ENCODE measurements at places on chromosomes 11 and 22.
A peak's percentile ranks its signal among the peaks of the same experiment; 100 is the strongest.

DNA sequence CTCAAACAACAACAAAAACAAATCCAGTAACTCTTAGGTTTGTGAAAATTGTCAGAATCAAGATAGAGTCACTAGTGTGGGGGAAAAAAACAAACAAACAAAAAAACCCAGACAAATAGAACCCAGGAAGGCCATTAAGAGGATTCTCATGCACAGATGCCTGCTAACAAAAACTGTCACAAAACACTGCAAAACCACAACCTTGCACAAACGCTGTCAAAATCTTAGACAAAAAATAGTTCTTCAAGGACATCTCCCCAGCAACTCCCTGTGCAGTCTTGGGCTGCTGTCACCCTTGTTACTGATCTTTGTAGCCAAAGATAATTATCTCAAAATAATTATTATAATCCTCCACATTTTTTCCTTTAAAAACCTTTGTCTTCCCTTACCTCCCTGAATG is 4.6 kb upstream of the ZBED5 start:
- no peak for DNase-seq

- DNase-seq = no peak
Measured at GRCh38 chr11:133239575-133239974, 292.7 kb downstream of the OPCML start.

DNA sequence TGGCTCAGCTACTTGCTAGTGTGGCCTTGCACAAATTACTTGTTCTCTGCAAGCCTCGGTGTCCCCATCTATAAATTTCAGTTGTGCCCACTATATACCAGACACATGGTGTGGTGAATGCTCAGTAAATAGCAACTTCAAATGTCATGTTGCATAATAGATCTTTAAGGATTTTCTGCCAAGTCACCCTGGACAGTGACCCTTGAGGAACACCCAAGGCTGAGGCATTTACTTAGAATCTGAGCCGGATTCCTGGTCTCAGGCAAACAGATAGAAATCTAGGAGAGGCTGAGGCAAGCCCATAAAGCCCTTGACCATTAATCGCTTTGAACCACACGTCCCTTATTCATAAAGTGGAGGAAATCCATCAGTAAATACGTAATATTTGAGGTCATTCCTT is 9.7 kb downstream of the TEAD1 start:
- no peak for DNase-seq

DNA sequence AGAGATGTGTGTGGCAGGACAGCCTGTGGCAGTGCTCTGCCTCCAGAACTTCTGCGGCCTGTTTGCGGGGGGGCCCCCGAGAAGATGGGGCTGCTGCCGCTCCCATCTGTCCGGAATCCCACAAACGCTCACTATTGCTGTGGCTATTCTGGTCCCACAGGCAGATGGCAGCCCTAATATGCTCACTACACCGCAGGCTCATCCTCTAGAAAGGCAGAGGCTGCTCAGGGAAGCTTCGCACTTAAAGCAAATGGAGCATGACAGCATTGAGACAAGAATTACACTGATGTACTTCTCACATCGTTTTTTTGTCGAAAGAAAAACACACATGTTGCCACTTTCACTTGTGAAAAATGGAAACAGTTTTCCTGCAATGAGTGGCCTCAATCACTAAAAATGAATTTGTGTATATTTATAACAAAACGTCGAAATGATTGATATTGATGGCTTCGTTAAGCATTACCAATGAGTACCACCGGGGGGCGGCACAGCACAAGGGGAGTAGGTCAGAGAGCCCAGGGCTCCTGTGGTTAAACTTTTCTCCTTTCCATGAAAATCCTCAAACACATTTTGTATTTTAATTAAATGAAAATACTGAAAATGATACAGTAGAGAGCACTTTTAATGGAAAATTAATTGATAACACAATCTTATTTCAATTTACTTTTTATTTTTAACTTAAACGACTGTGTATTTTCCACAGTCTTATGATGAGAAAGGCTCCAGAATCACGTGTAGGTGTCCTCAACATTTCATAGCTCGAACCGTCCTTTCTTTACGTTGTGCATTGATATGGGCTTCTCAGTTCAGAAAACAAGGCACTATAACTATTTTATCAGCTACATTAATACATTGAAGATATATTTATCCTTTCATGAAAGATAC is 69.1 kb downstream of the CTTN start:
- peak; percentile 24 for DNase-seq

- no peak for DNase-seq
Measured at GRCh38 chr22:28560046-28560742, 119.4 kb downstream of the TTC28 start.

DNA sequence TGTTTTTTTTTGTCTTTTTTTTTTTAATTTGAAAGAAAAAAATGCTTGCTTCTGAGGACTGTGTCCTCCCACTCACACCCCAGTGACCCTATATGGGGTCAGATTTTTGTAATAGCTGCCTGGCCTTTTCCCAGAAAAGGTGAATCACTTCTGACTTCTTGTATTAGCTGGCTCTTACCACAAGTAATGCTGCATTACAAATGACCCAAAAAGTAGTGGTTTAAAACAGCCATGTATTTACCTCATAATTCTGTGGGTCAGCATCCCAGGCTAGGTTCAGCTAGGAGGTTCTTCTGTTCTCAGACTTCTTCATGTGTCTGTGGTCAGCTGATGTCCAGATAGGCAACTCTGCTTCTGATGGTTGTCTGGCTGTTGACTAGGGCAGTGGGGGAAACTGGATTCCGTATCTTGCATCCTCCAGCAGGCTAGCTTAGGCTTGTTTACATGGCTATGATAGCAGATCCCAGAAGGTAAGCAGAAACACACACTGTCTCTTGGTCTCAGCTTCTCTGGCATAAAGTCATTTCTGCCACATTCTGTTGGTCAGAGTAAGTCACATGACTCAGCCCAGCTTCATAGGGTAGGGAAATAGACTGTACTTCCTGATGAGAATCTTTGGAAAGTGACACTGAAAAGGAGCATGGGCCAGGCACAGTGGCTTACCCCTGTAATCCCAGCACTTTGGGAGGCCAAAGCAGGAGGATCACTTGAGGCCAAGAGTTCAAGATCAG is 19.5 kb downstream of the LHFPL7 start:
- no peak for DNase-seq

GRCh38 chr22:27534720-27535125 is 266.8 kb downstream of the MN1 start:
- DNase-seq = no peak

DNA sequence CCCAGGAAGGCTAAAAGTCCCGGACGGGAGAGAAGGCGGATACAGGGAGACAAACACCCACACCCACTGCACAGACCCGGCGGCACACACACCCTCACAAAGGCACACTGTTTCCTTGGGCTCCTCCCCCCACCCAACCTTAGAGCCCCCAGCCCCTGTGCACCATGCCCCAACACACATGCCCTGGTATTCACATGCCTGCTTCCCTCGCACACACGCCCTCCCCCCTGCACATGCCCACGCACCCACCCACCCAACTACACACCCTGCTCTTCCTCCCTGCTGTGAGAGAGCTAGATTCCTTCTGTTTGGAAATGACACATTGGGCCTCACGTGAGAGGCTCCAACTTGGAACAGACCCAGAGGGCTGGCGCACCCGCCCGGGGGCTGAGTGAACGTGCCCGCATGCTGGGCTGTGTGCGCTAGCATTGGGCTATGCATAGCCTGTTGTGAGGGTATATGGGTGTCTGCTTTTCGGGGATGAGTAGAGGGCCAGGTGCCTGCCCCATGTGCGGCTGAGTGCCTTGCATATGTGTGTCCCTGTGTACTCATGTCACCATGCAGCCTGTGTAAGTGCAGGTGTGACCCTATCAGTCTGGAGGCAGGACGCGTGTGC is 518 bp upstream of the CHRM1 start:
- DNase-seq = no peak

- no peak for DNase-seq
Measured at GRCh38 chr11:11733246-11733747, 108.5 kb upstream of the USP47 start.

- DNase-seq = no peak
Measured at GRCh38 chr11:110712659-110713448, 617 bp upstream of the ARHGAP20 start.

DNA sequence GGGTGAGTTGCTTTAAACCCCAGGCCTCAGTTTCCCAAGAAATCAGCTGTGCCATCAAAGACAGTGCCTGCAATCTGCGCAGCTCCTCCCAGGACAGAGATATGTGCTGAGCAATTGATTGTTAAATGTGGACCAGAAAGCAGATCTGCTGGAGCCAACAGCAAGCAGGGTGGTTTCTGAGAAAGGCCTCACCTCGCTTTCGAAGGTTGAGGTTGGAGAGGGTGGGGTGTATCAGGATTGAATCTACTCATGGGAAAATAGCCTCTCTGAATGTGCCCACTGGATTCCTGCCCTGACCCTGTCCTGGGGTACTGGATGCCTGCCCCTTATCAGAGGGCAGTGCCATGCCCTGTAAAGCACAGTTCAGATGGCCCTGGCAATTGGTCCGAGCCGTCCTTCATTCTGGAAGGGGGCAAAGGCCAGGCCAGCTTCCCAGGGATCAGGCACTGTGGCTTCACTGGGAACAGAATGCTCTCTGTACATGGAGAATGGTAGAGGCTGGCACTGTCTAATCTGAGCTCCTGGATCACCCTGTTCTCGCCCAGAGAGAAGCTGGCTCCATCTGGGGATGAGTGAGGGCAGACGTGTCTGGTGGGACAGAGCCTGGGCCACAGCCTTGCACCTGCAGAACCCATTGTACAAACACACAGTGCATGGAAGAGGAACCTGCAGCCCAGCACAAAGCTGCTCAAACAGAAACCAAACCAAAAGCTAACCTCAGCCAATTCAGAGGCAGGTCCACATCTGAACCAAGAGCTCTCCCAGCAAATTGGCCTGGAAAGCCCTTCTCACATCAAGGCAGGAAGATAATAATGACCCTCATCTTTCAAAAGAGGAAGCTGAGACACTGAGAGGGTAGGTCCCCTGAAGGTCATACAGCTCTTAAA is 15.2 kb downstream of the DHCR7 start:
- no peak for DNase-seq

GRCh38 chr22:27381960-27382742 is 419.4 kb downstream of the MN1 start:
- DNase-seq = no peak

- no peak for DNase-seq
Measured at GRCh38 chr11:76074148-76075095, 131.9 kb downstream of the WNT11 start.

- DNase-seq = no peak
Measured at GRCh38 chr11:21965221-21965620, 227.7 kb upstream of the ANO5 start.

GRCh38 chr11:111909378-111909777 is 2.2 kb downstream of the CRYAB start:
- DNase-seq = no peak

- no peak for DNase-seq
Measured at GRCh38 chr22:30183861-30184278, 62.7 kb downstream of the LIF start.

DNA sequence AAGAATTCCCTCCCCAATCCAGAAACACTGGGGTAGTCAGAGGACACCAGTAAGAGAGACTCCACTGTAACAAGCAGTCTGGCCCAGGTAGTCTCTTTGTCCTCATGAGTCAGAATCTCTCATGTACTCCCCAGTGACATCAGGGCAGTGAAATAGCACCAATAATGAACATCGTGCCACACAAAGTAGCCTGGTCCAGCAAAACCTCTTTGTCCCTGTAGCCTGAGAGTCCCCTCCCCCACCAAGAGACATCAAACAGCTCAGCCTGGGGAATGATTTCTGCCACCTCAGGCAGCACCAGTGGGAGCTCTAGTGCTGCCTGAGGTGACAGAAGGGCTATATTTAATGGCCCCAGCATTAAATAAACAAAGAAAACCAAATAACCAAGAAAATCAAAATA is 88.1 kb downstream of the SBF2 start:
- DNase-seq = no peak

DNA sequence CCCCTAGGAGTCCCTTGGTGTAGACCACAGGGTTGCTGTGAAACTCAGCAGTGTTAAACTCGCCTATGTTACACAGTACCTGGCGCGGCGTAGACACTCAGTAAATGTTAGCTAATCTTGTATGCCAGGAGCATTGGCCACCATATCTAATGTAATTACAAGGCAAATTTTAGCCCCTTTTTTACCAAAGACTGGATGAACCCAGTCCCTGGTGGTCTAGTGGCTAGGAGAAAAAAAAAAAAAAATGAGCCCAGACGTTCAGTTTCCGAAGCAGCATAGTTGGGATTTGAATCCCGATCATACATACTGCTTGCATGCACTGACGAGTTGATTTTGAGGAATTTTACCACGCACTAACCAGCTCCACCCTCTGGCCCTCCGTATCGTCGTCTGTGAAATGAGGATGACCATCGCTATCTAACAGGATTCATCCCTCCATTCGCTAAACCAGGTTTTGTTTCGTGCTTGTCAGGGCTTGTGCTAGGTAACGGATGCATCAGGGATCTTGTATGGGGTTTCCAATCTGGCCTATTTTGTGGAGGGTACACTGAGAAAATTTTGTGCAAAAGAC is 688 bp downstream of the PTS start:
- DNase-seq = no peak

DNA sequence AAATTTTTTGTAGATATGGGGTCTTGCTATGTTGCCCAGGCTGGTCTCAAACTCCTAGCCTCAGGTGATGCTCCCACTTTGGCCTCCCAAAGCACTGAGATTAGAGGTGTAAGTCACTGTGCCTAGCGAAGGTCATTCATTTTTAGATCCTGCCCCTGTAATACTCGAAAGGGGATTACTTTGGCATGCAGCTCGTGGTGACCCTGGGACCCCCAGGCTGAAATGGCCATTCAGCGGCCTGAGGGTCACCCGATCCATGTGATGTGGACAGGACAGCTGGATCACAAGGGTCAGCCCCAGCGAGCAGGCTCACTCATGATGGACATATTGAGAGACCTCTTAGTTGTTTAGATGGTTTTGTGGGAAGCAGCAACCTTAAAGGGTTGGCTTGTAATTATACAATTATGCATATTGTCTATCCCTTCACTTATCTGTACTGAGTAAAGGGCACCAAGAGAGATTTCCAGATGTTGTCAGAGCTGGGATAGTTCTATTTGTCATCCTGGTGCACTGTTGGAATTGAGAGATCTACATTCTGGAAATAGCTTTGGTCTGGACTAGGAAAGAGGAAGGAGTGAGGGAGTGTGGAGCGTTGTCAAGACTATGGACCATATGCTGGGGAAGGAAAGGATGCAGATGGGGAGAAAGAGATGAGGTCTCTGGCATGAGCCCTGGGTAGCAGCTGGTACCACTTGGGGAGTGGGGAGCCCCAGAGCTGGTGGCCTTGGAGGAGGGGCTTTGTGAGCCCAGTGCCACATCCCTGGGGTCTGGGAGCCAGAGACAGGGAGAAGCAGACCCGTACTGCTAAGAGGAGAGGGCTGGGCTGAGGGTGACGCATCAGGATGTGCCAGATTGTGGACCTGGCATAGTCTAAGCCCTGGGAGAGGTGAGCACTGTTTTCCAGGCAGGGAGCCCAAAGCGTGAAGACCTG is 15.5 kb downstream of the RHBDD3 start:
- no peak for DNase-seq
